NCI-H2081 treated with DMSO at 0.1 percent for 48 hours (cell line): ENCODE measurements at places on chromosomes 1 and 21.

- no peak for DNase-seq
Measured at GRCh38 chr1:19606817-19607642, 37.1 kb upstream of the NBL1 start.

- DNase-seq: no peak
Measured at GRCh38 chr1:187045371-187045770, 216.6 kb downstream of the PLA2G4A start.

GRCh38 chr1:83131692-83131955, 867.3 kb downstream of the TTLL7 start:
- DNase-seq: no peak

DNA sequence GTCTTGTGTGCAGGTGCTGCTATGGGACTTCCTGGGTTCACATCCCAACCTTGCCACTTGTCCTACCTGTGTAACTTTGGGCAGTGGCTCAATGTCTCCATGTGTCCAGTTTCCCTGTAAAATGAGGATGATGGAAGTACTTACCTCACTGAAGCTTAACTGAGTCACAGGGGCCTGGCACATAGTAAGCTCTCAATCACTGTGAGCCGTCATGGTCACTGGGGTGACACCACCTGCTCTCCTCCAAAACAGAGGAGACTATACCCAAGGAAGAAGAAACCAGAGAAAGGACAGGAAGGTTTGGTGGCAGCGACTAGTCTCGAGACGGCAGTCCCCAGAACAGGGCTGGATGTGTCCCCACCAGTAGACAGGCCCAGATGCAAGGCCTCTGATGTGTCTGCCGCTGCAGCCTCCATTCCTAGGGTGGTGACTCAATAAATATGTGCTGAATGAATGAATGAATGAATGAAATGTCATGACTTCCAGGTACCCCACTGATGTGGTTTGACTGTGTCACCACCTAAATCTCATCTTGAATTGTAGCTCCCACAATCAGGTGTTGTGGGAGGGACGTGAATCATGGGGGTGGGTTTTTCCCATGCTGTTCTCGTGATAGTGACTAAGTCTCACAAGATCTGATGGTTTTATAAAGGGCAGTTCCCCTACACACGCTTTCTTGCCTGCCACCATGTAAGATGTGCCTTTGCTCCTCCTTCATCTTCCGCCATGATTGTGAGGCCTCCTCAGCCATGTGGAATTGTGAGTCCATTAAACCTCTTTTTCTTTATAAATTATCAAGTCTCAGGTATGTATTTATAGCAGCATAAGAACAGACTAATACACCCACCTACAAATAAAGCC, 13.0 kb upstream of the LRP8 start:
- DNase-seq: no peak

DNA sequence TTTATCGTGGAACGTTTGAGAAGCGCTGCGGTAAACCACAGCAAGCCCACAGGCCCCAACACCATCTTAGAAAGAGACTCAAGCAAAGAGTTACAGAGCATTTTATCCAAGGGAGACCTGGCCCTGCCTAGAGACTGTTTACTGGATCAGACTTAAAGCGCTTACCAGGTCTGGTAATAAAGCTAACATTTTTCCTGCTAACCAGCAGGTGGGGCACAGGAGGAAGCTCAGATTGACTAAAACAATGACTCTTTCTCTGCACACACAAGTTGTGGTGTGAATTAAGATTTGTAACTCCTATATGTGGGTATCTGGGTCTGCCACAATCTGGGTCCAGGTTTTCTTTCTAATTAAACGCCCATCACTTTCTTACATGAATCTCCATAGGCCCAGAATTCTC, 136.5 kb upstream of the ETS2 start:
- no peak for DNase-seq

- DNase-seq: no peak
Measured at GRCh38 chr1:165300400-165300903, 56.1 kb downstream of the LMX1A start.

DNA sequence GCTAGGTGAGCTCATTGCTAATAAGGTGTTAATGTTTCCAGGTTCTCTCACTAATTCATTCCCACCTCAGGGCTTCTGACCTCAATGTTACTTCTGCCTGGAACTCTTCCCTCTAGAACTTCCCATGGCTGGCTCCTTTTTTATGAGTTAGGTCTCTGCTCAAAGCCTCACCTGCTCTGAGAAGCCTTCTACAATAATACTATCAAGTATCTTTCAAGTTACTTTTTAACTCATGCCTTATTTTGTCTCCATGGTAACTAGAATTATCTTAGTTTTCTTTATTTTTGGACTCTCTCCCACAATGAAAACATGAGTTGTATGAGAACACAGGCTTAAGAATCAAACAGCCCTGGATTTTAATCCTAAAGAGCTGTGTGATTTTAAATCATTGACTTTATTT, 3.5 kb upstream of the C1orf52 start:
- DNase-seq: no peak

DNA sequence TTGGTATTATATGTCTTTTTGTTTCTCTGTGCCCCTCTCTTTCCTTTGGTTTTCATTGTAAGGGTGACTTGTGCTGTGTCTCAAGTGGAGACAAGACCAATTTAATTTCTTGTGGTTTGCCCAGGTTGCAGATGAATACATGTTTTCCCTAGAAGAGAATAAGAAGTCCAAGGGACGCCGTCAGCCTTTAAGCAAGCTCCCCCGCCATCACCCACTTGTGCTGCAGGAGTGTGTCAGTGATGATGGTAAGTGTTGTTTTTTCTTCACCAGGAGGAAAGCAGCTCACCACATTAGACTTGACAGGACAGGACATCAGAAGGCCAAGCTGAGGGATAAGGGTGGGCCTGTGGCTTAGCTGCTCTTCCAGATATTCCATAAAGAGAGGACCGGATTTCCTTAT, 23.8 kb upstream of the ST3GAL3 start:
- no peak for DNase-seq

DNA sequence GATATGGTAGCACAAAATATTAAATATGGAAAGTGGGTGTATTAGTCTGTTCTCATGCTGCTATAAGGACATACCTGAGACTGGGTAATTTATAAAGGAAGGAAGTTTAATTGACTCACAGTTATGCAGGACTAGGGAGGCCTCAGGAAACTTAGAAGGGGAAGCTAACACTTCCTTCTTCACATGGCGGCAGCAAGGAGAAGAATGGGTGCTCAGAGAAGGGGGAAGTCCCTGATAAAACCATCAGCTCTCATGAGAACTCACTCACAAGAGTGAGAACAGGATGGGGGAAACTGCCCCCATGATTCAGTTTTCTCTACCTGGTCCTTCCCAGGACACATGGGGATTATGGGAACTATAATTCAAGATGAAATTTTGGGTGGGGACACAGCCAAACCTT, 15.8 kb upstream of the BACE2 start:
- DNase-seq: no peak

DNA sequence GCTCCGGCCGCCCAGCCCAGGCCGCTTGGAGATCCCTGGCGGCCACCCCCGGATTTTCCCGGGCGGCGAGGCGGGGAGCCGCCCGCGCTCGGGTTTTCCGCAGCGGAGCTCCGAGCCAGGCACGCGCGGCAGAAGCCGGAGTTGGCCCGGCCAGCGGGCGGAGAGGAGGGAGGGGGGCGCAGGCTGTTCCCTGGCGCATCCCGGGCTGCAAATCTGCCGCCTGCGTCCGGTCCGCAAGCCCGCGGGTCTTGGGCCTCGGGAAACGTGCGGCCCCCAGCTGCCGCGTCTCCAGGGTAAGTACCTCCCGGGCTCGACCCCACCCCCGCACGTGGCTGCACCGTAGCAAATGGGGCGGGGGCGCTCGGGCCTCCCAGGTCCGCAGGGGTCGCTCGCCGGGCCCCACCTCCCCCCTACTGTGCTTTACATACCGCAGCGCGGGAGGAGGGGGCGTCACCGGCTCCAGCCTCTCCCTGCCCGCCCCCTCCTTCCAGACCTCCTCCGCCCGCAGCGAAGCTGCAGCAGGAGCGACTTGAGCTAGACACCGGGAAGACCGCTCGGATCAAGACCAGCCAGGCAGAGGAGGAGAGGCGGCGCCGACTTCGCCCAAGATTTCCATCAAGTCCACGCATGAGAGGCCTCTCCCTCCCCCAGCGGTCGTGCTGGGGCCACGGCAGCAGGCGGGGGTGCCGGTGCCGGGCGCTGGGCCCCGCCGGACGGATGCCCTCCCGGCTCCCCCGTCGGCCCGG, 1.6 kb downstream of the TMEM200B start:
- DNase-seq: no peak

DNA sequence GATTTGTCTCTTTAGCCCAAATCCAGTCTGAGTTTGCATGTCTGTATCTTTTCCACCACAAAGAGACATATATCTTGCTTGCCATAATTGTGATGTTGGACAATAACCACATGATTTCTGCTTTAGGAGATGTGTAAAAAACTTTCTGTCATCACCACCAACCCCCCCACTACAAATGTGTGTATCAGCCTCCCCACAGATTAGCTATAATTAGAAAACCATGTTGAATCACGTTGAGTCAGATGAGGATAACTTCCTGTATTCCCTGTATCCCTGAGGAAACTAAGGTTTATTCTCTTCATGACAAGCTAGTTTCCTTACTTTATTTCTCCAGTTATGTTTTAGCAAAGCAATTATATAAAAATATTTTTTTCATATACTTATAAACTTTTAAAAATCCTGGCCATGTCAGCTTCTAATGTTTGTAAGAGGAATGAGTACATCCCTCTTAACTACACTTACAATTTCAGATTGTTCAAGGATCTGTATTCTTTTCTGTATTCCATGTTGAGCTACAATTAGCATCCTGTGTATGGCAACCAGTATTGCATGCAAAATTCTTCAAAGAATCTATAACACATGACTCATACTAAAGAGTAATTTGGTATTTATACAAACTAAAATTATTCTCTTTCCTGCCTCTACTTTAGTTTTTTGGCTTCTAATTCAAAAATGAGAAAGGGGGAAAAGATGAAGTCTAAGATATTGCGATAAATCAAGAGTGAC, 143.0 kb downstream of the FMN2 start:
- DNase-seq: no peak

GRCh38 chr1:114009393-114009792, 30.1 kb downstream of the OLFML3 start:
- no peak for DNase-seq

DNA sequence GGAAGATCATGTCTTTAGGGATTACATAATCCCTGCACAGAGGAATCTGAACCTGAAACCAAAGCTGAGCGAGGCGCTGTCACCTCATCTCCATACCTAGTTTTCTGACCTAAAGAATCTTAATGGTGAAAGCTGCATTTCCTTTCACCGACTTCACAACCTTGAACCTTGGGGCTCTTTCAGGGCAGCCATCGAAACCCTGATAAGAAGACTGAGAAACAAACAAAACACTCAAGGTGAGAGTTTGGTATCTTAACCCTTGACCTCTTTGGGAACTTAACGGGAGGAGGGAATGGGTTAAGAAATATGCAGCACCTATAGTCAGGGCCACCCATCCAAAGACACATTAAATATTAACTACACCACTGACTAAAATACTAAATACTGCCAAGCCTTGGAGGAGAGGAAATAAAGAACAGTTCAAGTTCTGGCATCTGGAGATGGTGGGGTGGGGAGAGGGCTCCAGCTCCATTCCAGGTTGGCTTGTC, 2.0 kb downstream of the C1orf116 start:
- DNase-seq: no peak

DNA sequence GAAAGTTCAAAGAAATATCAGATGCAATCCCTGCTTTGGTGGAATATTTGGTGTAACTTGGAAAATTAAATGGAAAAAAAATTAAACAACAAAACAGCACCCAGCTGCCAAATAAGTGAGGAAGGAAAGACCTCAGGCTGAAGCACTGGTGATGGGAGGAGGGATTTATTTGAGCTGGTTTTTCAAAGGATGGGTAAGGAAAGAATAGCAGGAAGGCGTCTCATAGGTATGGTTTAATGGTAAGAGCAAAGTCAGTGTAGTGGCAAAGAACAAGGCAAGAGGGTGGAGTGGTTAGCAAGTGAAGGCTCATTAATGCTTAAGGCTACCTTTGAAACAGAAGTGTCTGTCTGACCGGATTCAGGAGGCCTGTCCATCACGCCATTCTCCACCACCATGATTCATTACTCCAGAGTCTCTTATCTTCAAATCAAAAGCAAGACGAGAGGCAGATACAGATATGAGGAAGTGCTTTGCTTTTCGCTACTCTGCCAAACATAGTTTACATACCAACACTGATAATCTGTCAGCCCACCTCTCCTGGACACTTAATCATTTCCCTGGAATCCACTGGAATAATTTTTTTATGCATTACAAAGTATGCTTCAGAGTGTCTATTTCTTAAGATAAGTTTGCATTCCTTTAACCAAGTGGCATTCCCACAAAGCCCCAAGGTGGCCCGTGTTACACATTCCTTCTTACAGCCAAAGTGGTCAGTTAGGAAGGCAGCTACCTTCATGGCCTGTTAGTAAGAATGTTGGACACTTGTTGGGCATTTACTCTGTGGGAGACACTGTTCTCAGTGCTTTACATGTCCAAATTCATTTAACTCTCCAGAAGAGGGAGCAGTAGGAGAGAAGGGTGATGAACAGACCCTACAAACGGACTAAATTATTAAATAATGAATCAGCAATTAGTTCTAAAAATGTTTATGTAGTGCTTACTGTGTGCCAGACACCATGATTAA, 146.6 kb downstream of the ROR1 start:
- no peak for DNase-seq

- DNase-seq: no peak
Measured at GRCh38 chr1:211126622-211127021, 7.3 kb downstream of the KCNH1 start.

- no peak for DNase-seq
Measured at GRCh38 chr21:25097648-25098047, 509.6 kb downstream of the MRPL39 start.

GRCh38 chr1:62286786-62287224, 32.4 kb downstream of the KANK4 start:
- peak; percentile 46 for DNase-seq

DNA sequence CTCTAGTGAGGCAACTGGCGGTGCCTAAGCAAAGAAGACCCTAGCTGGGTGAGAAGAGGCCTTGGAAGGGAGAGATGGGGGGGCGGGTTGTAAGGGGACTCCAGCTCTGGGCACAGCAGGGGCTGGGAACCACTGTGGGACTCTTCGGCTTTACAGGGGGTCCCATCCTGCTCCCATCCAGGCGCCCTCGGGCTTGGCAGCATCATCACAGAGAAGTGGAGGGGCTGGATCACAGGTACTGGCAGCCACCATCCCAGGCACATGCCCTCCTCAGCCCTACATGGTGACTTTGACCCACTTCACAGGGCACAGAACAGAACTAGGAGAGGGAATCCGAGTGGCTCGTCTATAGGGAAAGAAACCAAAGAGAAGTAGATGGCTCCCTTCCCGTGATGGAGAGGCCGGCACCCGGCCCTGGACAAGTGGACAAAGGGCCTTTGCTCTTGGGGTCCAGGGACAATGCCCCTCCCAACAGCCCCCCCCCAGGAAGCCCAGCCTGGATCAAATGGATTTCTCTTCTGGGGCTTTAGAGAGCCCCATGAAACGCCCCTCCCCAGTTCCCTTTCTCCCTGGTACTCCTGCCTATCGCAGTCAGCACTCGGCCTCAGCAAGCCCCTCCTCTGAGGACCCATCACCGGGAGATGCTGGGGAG, 54.0 kb upstream of the ECE1 start:
- no peak for DNase-seq
